ENCODE measurements at places on chromosomes 4 and X.

- DNase-seq, result no peak
These were observed 111.5 kb downstream of the NR3C2 start for GRCh38 chr4:148330724-148331123.

DNA sequence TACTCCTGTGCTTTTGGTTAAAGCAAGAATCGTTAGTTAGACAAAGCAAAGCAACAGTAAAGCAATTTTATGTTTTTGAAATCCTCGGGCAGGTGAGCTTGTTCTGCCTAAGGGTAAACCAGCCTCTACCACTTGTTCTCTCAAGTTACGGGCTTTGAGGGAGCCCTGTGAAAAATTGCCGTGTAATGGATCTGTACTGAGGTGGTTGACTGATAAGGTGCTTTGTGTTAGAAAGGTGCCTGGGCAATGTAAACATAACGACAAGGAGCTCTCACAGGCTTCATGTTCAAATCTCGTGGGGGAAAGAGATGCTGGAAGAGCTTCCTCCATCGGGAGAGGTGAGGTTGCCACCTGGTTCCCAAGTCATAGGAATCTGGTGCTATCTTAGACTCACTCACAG is 111.8 kb downstream of the TRAPPC11 start:
- DNase-seq, result no peak

DNA sequence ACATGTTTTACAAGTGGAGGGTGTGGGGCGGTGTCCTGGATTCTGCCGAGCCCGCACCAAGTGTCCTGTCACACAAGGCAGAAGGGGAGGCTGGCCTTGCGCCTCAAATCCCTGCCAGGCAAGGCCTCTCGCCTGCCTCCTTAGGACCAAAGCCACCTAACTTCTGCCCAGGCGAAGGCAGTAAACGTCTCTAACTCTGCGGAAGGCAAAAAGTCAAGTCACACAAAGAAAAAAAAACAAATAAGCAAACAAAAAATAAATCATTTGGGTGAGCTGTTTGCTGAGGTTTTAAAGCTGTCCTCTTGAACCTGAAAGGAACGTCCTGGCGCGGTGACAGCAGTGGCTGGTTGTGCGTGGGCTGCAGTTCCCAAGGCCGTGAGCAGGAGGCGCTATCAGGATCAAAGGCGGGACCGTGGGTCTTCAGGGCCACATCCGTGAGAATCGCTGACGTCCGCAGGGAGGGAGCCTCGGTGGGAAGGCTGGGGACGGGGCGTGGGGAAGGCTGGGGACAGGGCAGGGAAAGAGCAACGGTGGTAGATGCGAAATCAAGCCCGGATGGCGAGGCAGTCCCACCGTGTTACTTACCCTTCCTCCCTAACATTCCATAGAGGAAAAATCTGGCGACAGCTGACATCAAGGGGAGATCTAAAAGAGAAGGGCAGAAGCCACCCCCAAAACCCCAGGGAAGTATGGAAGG is 99.1 kb downstream of the TRAPPC11 start:
- no peak for DNase-seq

DNA sequence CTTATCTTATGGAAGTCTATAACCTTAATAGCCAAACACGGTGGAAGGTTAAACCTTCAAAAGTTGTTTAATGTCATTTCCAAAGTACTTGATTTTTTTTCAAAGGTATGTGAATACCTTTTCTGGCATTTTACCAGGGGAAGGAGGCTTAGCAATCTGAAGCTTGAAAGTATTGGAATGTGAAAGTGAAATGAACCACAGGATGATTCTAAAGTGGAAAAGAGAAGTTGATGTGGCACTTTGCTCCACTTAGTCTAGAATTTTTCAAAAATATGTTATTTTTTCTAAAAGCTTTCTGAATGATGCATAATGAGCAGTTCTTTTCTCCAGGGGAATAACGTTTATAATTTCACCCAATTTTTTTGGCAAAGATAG is 19.2 kb downstream of the PI4K2B start:
- no peak for DNase-seq

DNA sequence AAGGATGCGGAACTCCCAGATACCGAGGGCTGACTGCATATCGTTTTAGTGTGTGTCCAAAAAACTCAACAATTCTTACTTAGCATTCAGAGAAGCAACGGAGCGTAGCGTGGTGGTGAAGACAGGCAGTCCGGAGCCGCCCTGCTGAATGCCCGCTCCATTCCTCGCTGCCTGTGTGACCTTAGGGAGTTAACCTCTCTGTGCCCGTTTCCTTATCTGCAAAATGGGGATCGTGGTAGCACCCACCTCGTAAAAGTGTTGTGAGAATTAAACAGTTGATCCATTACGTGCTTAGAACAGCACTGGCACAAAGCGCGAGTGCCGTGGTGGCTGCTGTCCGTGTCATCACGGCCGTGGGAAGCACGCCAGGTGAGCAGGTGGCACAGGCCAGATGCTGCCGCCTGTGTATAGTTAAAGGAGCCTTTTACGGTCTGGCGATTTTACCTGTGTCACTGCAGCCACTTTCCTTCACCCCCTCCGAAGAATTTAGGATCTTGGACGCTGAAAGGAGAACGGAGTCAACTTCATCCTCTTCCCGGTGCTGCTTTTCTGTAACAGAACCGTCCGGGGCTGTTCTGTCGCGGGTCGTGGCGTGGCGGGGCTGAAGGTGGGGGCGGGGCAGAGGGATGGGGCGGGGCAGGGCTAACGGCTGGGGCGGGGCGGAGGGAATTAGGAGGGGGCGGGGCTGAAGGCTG is 885 bp downstream of the CCDC110 start:
- peak; percentile 58 for DNase-seq

GRCh38 chr4:37040816-37041215 is 203.7 kb upstream of the NWD2 start:
- DNase-seq, result no peak

DNA sequence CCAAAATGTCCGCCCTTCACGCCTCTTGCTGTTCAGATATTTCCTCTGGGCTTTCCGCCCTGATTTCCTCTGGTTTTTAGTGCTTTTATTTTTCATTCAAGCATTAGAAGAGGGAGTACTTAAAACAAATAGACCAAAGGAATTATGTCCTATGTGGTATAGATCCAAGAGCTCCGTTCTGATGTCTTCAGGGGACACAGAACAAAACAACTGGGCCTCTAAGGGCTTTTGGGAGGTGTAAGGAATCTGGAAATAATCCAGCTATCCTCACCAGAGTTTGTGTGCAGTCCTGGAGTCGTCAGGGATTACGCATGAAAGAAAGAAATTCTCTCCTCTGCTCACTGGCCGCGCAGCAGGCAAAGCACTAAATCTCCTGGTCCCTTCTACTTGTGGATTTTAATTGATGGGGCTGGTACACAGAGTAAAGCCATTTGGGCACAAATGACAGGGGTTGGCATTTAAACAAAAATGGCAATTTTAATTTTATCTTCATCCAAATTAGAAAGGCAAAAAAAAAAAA is 999.2 kb downstream of the ADGRL3 start:
- DNase-seq, result no peak

- DNase-seq, result peak; percentile 3
These were observed 12.6 kb downstream of the PPEF2 start for GRCh38 chr4:75889537-75890199.

GRCh38 chr4:118155516-118155915 is 121.2 kb downstream of the NDST3 start:
- no peak for DNase-seq

DNA sequence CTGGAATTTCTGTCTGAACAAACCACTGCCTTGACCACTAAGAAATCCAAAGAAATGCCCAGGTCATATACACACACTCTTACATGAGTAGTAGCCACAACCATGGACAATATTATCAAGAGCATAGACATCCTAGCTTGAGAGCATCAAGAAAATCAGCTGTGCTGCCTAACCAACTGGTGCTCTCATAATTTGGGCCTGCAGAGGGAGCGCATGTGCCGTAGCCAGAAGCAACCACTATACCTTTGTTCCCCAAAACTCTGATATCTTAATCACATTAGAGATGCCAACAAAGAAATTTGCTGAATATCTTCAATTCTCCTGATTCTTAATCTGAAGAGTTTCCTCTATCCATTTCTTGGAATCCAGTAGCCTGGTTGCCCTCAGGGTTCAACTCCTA is 163.6 kb downstream of the ZNF674 start:
- no peak for DNase-seq

GRCh38 chrX:50700921-50701320 is 113.1 kb downstream of the SHROOM4 start:
- no peak for DNase-seq

GRCh38 chr4:5760246-5760645 is 49.2 kb downstream of the EVC start:
- DNase-seq, result no peak

GRCh38 chr4:7041801-7042502 is 1.2 kb upstream of the TADA2B start:
- DNase-seq, result no peak

DNA sequence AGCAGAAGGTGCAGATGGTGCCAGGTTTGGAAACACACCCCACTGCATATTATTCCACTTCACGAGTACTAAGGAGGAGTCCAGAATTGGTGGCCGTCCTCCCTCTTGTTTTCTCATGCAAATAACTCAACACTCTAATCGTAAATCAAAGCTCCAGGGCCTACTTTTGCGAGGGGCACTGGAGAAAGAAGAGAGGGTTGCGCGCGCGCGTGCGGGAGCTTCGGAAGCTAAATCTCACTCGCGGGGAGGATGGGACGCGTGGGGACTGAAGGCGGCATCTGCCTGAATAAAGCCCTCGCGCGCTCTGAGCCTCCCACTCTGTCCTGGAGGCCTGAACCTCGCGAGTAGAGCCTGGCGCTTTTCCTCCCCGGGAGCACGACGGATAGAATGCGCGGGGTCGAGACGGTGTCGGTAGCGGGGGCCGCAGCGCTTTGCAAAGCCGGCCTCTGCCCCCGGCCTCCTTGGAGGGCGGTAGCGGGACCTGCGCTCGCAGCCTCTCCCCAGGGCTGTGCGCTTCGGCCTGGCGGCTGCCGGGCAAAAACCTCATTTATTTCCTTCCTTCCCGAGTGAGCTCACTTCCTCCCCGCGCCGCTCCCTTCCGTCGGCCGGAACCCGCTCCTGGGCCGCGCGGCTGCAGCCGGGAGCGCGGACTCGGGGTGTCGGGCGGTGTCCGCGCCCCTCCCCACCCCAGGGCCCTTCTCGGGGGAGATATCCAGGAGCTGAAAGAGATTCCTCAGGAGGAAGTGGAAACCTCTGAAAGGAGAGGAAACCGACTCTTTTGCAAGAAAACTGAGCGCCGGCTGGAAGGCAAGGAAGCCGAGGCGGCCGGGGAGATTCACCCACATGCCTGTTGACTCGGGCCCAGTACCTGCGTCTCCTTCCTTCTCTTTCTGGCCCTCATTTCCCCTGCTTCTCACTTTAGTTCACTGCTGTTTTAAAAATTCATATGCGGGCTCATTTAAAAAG is 20.7 kb downstream of the HAND2 start:
- DNase-seq, result no peak

- DNase-seq, result peak; percentile 61
These were observed 14.1 kb downstream of the KLF3 start for GRCh38 chr4:38678078-38678477.

DNA sequence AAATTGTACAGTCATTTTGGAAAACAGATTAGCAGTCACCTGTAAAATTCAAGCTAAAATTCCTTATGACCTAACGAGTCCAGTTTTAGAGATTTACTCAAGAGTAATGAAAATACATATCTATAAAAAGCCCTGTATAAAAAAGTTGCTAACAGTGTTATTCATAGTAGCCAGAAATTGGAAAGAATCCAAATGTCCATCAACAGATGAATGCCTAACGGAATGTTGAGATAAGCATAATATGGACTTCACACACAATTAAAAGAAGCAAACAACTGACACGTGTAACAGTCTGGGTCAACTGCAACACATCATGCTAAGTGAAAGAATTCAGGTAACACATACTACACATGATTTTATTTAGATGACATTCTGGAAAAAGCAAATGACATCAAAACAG is 584.8 kb upstream of the AGA start:
- DNase-seq, result no peak

DNA sequence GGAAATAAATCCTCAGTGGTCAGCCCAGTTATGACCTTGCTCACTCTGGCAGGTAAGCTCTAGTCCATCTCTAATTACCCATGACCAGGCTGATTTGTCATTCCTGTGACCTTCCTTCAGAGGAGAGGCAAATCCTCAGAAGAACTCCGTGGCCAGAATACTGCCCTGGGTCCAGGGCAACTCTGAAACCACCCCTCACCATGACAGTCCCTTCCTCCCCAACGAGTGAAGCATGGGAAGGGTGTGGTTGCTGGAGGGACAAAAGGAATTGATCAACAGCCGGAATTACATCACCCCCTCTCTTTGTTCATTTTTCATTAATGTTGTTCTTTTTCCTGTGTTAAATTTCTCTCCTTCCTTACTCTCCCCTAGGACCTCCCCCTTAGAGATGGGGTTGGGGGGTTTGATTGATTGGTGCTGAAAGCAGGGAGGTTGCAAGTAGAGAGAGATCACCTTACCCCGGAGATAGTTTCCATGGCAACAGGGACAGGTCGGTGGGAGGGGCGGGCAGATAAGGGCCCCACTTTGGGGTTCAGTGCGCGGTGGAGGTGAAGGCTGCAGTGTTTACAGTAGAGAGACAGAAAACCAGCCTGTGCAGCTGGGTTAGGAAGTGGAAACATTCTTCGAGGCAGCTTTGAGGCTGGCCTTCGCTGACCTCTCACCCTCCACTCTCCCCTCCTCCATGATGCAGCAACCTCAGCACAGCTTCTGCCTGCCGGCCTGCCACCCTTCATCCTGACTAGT is 647.4 kb downstream of the BCOR start:
- DNase-seq, result no peak

GRCh38 chrX:10615931-10616774 is 4.2 kb downstream of the MID1 start:
- DNase-seq, result peak; percentile 60

- no peak for DNase-seq
These were observed 69.4 kb upstream of the AGA start for GRCh38 chr4:177511611-177512010.

GRCh38 chr4:185991770-185992169 is 77.2 kb upstream of the TLR3 start:
- DNase-seq, result no peak

- no peak for DNase-seq
These were observed 9.0 kb downstream of the USO1 start for GRCh38 chr4:75733369-75733768.

DNA sequence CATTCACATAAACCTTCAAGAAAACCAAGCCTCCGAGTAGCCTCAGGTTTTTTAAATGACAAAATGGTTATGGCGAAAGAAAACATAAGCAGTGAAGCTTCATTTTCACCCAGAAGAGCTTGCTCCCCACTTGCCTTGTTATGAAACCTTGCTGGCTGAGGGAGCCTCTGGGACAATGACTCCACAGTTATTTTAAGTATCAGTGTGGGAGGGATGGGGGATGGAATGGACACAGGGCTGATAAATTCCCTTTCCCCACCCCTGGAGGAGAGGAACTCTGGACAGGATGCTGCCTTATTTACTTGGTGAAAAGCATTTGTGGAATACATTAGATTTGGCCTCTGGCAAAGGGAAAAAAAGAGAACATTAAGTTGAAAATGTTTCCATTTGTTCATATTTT is 220.7 kb upstream of the CNKSR2 start:
- DNase-seq, result no peak

- DNase-seq, result no peak
These were observed 35.7 kb downstream of the NHS start for GRCh38 chrX:17410651-17411050.

GRCh38 chr4:71974681-71975080 is 57.1 kb upstream of the NPFFR2 start:
- no peak for DNase-seq
